ENCODE measurements at places on chromosomes 11 and 22.
A peak's percentile ranks its signal among the peaks of the same experiment; 100 is the strongest.

- peak; percentile 57 for DNase-seq
These were observed 53.1 kb downstream of the GGTLC2 start for GRCh38 chr22:22697377-22698117.

DNA sequence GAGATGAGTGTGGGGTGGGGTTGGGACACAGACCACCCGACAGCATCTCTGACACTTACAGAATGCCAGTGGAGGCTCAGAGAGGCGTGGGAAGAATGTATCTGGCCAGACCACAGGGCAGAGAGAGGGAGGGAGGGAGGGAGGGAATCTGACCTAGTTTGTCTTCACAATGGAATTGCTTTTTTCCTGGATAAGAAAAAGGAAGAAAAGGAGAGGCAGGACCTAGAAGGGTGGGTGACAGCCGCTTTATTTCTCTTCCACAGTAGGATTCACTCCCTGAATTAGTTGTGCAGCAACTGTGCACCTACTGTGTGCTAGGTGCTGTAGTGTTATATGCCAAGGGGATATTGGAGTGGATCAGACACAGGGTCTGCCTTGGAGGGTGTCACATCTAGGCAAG, 3.7 kb downstream of the KCNK4 start:
- no peak for DNase-seq

GRCh38 chr11:828506-829175, 922 bp downstream of the CRACR2B start:
- no peak for DNase-seq

DNA sequence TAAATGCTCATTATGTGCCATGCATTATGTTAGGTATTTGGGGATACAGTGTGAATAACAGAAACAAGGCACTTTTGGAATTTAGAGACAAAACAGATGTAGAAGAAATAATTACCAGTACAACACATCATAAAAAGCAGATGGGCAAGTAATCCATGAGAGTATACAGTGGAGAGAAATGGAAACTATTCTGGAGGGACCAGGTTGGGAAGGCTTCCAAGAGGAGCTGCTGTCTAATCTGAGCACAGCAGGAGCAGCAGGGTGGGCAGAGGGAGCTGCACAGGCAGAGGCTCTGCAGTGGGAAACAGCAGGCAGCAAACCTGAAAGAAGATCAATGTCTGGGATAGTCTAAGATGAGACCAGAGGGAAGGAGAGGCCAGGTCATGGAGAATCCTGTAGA, 268.7 kb upstream of the CCDC90B start:
- no peak for DNase-seq

DNA sequence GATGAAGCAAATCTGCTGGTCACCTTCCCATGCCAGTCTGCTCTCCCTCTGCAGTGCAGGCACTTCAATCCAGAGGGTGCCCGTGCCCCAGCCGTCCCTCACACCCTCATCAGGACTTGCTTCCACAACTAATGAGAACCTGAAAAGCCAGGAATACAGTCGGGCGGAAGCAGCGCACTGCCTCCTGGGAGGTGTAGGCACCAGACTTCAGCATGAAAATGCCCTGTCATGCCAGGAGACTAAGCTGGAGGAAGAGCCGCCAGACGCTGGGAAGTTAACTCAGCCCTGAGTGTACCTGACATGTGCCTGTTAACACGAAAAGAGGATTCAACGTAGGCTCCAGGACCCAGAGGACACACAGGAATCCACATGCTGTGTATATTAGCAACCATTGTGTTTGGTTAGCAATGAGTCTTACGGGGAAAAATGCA, 40.1 kb upstream of the FLI1 start:
- peak; percentile 33 for DNase-seq

GRCh38 chr22:50270666-50271394, 650 bp upstream of the MAPK11 start:
- DNase-seq = peak; percentile 84

GRCh38 chr11:19651028-19651427, 61.6 kb upstream of the NAV2 start:
- DNase-seq = no peak

DNA sequence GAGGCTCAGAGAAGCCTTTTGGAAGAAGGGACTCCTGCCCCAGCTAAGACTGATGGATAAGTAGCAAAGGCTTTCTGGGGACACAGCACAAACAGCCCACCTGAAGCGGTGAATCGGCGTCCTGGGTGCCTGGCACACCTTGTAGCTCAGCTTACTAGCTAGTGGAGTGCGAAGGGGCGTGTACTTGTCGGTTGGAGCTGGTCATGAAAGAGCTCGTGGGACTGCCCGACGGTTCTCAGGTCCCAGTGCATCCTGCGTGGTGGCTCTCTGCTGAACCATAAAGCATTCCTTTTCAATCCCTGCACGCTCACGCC, 690 bp upstream of the UVRAG start:
- DNase-seq = no peak

GRCh38 chr22:42642806-42643633, 2.6 kb upstream of the ATP5MGL start:
- no peak for DNase-seq

GRCh38 chr11:40178470-40178869, 1281.0 kb downstream of the LRRC4C start:
- no peak for DNase-seq

DNA sequence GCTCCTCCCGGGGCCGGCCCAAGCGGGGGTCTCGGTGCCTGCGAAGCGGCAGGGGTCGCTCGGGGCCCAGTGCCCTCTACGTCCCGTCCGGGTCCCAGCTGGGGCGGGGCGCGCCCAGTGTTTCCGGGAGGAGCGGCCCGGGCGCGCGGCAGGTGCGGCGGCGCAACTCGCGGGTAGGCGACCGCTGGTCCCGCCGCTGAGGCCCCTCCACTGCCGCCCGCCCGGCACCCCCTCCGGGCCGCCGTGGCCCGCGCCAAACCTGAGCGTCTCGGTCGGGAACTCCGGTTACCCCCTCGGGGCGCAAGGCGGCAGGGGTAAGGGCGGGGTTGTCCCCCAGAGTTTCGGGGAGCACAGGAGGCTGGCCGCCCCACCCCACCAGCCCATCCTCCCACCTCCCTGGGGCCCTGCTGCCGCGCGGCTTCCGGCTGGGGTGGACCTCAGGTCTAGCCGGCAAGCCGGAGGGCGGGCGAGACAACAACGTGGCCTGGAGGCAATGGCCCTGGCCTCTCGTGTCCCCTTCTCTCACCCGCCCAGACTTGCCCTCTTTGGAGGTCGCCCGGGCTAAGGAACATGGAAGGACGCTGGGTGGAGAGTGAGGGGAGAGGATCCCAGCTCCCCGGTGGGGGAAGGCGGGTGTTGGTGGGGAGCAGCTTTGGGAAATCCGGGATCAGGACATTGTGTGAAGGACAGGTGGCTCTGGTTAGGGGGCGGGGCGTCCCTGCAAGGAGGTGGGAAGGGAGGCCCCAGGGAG, 398 bp upstream of the CRACR2B start:
- no peak for DNase-seq

DNA sequence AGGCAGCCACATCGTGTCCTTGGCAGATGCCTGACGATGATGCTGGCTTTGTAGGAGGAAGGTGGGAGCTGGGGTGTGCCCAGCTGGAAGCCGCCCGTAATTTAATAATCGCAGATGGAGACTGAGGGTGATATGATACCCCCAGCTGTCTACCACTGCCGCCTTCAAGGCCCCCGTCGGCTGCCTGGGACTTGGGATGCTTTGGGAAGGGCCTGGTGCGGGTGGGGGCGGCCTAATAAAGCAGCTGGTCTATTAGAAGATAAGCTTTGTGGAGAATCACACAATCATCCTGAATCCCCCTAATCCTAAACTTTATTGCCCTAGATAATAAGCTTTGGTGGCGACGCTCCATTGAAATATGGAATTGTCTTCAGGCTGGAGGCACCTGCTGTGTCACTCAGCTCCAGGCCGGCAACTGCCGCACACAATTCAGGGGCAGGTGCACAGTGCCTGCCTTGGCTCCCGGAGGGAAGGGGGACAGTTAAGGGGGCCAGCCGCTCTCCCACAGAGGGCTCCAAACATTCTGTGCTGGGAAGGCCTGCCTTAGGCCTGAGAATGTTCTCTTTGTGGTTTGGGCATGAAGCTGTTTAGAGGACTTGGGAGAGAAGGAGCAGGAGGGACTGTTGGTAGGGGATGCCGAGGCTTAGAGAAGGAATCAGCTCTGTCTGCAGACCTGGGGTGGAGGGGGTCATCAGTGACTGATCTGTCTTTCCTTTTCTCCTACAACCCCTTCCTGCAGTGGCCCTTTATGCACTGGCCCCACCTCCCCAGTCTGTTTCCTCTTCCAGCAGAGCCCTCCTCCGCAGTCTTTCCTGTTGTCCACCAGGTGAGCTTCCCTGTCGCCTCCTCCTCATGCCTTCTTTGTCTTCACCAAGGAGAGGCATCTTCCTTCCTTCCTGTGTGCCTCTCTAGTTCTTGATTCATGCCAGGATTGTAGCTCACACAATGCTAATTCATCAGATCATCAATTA, 65.3 kb downstream of the ARL14EP start:
- DNase-seq = no peak

DNA sequence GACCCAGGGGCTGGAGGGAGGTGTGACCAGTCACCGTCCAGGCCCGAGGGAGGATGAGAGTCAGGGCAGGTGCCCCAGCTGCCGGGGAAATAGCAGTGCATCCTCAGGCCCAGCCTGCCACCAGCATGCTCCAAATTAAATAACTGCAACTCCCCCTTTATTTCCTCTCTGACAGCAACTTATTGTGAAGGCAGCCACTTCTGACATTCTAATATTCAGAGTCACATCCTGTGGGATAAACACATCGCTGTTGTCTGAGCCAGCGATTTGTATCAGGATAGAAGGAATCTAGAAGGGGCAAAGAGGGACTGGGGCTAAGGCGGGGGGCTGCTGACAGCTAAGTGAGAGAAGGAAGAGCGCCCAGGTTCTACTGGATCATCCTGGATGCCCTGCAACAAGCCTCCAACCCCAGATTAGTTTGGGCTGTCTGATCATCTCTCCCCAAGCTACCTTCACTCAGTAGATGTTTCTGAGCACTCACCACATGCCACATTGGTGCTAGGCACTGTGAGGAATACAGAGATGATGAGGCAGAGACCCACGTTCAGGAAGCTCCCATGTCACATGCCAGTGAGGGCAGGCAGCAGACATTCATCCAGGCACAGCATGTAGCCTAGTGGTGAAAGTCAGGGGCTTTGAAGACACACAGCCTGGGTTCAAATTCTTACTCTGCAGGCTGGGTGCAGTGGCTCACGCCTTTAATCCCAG, 214.1 kb downstream of the BUD13 start:
- DNase-seq = no peak

DNA sequence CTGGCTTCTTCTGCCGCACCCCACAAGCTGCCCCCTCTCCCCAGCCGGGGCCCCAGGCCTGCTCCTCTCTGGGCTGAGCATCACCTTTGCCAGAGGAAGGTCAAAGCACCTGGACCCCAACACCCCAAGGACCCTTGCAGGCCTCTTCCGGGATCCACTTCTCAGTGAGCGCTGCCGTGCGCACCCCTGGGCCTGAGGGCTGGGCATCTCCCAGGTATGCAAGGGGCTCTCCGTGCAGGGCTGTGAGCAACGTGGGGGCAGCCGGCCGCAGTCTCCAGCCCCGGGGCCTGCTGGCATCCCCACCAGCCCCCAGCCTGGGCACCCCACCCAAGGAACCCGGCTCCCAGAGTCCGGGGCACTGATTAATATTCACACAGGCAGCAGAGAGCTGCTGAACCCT, 64.0 kb downstream of the BRD1 start:
- peak; percentile 27 for DNase-seq

DNA sequence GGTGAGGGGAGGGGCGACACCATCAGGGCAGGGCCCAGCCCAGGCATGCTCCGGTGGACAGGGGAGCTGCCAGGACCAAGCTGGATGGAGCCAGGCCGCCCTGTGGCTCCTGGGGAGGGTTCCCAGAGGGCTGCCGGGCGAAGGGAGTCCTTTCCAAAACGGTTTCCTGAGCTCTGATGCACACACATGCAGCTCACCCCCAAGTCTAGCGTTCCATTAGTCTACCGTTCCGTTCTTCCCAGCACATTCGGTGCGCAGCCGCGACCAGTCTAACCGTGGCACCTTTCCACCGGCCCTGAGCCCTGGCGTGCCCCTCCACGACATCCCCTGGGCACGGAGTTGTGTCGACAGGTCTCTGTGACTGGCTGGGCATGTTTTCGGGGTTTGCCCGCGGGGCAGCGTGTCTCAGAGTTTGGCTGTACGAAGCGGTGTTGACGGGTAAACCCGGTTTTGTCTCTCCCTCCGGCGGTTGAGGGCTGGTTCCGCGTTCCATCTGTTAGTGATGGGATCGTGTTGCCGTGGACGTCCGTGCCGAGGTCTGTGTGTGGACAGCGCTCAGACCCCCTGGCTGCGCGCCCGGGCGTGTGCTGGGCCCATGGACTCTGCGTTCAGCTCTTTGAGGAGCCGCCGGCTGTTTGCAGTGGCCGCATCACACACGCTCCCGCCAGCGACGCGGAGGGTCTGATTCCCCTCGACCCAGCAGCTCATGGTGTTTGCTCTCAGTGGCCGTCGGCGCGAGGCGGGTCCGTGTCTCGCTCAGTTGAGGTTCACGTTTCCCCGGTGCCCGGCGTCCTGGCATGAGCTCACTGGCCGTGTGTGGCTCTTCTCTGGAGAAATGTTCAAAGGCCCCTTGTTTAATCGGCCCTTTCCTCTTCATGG, 121.2 kb downstream of the IGLL1 start:
- DNase-seq = no peak

Data from ascending aorta (tissue), 2 donors.